ENCODE measurements at places on chromosomes 6 and 20. TPM values are rescaled to one million over a fixed set of nuclear protein-coding genes. Genes with fewer than 3 reads are reported as not detected.

- DNase-seq = no peak
These were observed 12.7 kb downstream of the SPDEF start for GRCh38 chr6:34543421-34543820.

DNA sequence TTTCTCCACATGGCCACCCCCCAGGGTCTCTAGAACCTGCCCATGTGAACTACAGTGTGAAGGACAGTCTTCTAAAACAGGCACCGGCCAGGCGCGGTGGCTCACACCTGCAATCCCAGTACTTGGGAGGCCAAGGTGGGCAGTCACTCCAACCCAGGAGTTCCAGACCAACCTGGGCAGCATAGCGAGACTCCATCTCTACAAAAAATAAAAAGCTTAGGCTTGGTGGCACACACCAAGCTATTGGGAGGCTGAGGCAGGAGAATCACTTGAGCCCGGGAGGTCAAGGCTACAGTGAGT is 13.7 kb downstream of the ACSS1 start:
- no peak for DNase-seq

DNA sequence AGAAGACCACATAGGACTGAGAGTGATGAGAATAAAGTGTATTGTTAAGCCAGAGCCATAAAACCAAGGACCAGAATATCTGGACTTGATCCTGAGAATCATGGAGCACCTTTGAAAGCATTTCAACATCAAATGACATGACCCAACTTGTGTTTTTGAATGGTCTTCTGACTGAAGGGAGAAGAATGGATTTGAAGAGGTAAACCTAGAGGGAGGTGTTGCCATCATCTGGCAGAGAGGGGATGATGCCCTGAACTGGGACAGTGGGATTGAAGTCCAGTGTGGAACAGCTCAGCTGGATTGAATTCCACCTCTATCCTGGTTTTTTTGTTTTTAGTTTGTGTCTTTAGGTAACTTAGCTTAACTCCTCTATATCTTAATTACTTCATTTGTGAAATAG is 570.0 kb downstream of the TBC1D32 start:
- DNase-seq = no peak

GRCh38 chr20:17210387-17210786 is 16.5 kb upstream of the PCSK2 start:
- no peak for DNase-seq

DNA sequence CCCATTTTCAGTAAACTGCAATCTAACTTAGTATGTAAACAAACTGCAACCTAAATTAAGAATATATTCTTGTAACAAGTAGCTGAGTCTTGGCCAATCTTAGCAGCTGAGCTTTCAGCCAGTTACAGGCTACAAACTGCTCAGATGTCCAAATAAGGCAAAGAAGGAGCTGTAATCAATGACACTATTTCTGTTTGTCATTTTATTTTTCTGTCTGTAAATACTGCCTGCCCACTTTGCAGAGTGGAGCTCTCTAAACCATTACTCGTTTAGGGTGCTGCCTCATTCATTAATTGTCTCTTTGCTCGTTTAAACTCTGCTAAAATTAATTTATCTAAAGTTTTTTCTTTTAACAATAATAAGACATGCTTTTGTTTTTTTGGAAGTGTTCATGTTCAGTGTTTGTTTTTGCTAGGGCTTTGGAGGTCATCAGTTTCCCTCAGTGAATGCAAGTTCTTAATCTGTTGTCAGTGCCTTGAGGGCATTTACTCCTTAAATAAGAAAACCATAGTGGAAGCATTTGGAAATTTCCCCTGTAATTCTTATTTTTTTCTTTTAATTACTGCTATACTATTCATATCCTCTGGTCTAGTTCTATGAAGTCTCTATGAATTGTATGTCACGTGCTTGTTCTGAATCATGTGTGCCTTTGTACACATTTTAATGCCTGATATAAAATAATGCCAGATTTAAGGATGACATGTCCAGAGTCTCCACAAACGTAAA is 3.6 kb upstream of the PRL start:
- no peak for DNase-seq

DNA sequence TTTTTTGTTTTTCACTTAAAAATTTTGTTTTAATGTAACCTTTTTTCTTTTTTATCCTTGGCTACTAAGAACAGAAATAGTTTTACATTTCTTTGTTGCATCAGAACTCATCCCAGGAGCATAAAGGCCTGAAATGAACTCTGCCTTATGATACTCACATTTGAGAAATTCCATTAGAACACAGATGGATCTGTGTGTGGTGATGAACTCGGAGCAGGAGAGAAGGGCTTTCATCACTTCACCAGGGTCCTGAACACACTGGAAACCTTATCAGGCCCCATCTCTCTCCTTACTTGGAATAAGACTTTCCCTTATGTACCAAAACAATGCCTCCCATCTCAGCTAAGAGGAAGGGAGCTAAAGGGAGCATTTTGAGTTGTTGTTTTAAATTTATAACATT is 139.4 kb downstream of the PHF3 start:
- DNase-seq = no peak

DNA sequence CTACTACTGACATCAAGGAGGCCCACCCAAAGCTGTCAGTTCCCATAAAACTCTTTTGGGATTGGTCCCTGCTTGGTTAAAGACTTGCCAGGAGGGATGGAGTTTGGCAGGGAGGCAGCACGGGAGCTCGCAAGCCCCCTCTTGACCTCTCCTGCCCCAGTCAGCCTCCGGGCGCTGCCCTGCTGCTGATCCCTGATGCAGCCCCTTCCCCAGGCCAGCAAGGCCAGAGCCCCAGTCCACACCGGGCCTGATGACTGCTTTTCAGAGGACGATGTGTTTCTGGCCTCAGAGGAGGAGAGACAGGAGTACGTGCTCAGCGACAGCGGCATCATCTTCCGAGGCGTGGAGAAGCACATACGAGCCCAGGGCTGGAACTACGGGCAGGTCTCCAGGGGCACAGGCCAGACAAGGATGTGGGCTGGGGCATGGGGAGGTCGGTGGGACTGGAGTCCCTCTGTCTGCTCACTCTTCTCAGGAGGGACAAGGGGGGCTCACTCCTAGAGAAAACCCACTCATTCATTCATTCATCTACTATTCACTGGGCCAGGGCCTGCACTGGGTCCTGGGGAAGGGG is 15.6 kb downstream of the TGM6 start:
- DNase-seq = no peak

- DNase-seq = no peak
These were observed 4.5 kb downstream of the FOXO3 start for GRCh38 chr6:108565091-108565766.

Gene PACSIN1
- polyA plus RNA-seq = 0.57 TPM

Gene CRIP3
- polyA plus RNA-seq = 7.3 TPM

Measured in left kidney (tissue), 8 donors.